ENCODE measurements at places on chromosomes 5 and 9.

DNA sequence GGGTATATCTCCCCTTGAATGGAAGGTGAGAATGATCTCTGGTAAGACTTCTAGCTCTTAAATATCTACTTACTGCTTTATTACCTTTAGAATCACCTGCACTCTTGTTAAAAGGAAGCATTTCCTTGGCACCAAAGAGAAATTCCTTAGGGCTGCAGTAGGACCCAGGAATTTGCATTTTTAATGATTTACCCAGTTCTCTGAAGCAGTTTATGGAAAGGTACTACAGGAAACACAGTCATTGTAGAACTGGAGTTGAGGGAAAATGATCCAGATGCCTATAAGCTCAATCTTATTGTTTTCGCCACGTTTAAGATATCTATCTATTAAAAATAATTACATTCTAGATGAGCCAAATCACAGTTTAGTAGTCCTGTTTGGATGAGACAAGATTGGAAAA lies 9.5 kb upstream of the C9 start:
- no peak for DNase-seq

GRCh38 chr5:133869519-133870335 lies 98.7 kb downstream of the C5orf15 start:
- no peak for DNase-seq

GRCh38 chr9:84990416-84990815 lies 320.9 kb downstream of the NTRK2 start:
- no peak for DNase-seq

GRCh38 chr5:15573590-15573989 lies 73.6 kb downstream of the FBXL7 start:
- no peak for DNase-seq

DNA sequence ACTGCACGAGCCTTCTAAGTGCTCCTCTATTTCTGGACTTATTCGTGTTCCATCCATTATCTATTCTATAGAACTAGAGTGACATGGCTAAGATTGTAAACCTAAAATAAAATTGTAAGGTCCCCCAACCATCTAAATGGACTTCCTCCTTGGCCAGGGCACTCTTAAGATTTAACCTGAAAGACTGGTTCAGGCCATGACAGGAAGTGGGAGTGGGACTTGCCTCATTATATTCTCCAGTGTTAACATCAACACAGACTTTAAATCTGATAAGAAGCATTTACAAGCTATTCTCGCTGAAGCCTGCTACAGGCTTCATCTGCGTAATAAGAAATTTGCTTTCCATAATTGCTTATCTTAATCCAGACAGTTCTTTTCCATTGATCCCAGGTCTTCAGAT lies 117.0 kb downstream of the SSBP2 start:
- DNase-seq = no peak

- DNase-seq = no peak
These were observed 148.3 kb downstream of the RPS23 start for GRCh38 chr5:82129723-82130285.

DNA sequence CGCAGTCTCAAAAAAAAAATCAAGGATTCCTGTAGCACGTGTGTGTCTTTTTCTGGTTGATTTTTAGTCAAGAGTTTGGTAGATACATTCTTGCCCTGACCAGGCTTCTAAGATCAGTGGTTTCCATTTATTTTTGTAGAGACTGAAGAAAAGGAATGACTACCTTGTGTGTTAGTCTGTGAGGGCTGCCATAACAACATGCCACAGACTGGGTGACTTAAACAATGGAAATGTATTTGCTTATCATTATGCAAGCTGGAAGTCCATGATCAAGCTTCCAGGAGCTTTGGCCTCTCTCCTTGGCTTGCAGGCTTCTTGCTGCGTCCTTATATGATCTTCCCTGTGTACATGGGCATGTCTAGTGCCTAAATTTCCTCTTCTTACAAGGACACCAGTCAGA lies 127.0 kb downstream of the CCDC192 start:
- no peak for DNase-seq

GRCh38 chr5:82924226-82925060 lies 152.8 kb downstream of the TMEM167A start:
- no peak for DNase-seq

- DNase-seq = no peak
These were observed at the start of gene SLC24A2 for GRCh38 chr9:19788614-19789271. SLC24A2 (minus strand) TSS chr9:19789037.

DNA sequence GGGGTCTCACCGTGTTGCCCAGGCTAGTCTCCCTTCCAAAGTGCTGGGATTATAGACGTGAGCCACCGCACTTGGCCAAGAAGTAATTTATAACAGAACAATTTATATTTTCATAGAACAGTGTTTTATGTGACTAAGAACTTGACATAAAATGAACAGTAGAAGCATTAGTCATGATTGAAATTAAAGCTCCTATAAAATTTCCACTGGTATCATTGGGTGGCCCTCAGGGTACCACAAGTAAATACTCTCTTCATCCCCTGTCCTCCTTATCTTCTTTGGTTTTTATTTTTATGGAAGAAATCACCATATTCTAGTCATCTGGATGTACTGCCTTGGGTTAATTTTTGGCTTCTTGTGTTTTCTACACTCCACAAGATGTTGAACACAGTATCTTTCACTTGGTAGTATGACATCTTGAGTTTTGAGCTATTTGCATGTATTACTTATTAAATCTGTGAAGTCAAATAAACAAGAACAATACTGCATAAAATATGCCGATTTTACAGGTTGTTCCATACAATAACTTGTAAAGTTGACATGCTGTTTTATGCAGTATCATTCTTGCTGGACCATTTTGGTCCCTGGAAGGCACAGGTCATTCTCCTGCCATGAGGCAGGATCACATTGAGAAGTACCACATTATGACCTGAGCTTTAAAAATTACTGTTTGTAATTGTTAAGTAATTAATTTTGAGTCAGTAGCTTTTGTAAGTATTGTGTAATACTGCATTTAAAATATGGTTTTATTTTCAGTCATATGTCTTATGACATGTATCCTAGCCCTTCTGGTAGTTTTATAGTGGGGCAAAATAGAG lies 24.4 kb downstream of the LMNB1 start:
- no peak for DNase-seq

DNA sequence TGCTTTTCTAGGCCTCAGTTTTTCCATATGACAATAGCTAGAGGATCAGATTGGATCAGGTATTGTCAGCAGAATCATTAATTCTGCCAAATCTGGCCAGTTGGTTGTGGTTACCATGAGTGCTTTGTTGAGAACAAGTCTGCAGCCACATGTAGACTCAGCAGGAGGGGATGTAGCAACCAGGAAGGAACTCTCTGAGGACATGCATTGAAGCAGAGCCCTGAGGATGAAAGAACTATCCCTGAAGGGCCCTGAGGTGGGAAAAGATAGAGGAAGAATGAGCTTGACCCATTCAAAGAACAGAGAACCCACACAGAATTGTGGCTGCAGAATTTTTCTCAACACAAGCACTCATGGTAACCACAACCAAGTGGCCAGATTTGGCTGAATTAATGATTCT lies 60.1 kb upstream of the AFAP1L1 start:
- DNase-seq = no peak

DNA sequence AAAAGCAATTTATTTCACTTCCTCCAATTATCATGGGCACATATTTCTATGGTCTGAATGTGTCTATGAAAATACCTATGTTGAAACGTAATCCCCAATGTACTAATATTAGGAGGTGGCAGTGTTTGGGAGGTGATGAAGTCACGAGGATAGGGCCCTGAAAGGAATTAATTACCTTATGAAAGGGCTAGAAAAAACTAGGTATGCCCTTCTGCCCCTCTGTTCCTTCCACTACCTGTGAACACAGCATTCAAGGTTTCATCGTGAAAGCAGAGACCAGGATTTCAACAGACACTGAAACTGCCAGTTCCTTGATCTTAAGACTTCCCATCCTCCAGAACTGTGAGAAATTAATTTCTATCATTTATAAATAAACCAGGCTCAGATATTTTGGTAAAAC lies 1037.1 kb upstream of the C9orf72 start:
- DNase-seq = no peak

DNA sequence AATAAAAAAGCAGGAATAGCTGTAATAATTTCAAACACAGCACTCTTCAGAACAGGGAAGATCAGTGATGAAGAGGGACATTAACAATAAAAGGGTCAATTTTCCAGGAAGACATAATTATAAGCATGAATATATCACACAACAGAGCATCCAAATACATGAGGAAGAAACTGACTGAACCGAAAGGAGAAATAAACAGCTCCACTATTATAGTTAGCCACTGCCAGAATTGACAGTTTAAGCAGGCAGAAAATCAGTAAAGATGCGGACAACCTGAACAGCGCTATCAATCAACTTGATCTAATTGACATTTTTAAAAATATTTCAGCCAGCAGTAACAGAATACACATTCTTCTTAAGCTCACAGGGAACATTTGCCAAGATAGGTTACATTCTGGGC lies 89.1 kb downstream of the MED10 start:
- no peak for DNase-seq

DNA sequence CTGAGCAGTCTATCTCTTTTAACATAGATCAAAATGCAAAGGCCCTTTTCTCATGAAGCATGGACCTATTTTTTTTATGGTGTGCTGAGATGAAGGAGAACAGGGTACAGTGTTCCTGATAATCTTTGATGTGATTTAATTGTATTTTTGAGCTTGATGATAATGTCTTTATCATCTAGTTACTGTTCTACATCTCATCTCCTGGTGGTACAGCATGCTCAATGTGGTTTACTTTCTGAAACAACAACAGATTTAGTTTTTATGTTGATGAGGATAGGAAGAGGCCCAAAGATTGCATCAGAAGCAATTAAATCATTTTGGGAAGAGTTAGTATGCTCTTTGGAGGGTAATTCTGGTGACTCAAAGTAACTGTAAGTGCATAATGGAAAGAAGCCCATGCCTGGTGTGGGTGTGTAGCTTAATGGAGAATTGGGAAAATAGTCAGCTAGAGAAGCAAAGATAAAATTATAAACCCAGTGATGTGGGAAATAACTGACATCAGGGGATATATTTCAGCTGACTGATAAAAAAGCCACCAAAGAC lies 123.0 kb upstream of the KCNN2 start:
- no peak for DNase-seq

DNA sequence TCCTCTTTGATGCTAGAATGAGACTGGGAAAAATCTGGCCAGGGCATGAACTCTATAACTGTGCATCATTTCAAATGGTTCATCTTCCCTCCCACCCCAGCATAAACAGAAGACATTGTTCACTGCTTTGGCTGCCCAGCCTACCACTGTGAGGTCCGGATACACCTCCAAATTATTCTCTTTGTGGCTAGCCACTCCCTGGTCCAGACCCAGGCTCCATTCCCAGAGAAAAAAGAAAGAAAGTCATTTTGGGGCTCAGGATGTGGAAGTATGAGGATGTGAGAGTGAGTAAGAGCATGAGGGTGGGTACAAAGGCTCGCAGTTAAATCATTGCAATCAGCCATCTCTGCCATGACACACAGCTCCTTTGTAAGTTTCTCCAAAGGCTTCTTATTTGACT lies 559.2 kb downstream of the PSAT1 start:
- DNase-seq = no peak

DNA sequence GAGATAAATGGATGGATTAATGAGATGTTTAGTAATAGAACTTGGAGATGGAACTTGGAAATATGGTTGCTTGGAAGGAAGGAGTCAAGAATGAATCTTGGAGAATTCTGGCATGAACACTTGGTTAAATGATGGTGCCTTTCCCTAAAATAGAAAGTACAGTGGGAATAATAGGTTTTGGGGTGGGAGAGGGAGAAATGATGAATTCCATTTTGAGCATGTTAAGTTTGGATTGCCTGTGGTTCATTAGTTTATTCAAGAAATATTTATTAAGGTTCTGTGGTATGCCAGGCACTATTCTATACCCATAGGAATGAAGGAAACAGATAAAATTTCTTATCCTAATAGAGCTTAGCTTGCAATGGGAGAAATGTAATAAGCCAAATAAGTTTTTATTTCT lies 58.4 kb downstream of the PBX3 start:
- DNase-seq = no peak

- DNase-seq = no peak
These were observed 404.0 kb upstream of the FAM174A start for GRCh38 chr5:100131161-100131560.

DNA sequence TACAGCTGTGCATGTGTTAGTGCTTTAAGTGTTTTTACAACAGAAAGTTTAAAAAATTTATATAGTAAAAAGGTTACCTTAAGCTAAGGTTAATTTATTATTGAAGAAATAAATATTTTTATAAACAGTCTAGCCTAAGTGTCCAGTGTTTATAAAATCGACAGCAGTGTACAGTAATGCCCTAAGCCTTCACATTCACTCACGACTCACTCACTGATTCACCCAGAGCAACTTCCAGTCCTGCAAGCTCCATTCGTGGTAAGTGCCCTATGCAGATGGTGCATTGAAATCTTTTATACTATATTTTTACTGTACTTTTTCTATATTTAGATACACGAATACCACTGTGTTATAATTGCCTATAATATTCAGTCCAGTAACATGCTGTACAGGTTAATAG lies 159.1 kb downstream of the ROR2 start:
- no peak for DNase-seq

GRCh38 chr5:179344431-179345182 lies 654 bp downstream of the ADAMTS2 start:
- no peak for DNase-seq

DNA sequence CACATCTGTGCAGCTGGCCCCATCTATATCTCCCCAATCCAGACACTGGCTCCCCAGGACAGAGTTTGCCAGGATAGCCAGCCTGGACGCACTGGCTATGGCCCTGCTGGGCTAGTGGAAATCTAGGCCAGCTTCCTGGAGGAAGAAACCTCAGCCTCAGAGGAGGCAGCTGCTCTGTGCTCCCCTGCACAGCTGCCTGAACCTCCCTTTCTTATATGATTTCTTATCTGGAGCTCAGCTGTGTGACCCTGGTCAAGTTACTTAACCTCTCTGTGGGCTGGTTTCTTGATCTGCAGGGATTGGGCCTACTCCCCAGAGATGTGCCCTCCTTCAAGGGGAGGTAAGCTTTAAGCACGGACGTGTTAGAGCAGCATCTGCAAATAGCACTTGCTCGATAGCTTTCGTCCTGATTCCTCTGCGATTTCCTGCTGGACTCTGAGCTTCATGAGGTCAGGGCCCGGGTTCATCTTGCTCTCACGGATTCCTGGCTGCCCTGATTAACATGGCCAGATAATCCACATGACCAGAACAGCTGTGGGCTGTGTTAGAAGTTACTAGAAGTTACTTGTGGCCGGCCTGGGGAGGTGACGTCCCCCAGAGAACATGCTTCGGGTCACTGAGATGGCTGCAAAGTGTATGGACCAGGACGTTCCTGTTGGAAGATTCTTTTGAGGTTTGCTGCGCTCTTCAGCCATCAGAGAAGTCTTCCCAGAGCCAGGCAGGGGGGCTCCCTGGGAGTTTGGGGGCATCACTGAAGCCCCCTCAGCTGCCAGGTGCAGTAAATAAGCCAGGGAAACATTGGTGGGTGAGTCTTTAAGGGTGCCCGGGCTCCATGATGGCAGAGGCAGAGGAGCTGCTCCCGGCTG lies 14.5 kb downstream of the C9orf50 start:
- DNase-seq = no peak

GRCh38 chr5:118687100-118687499 lies 301.2 kb downstream of the DTWD2 start:
- DNase-seq = no peak

- no peak for DNase-seq
These were observed 20.0 kb downstream of the MOCS2 start for GRCh38 chr5:53089481-53089991.

- DNase-seq = no peak
These were observed 46.3 kb upstream of the TNFSF15 start for GRCh38 chr9:114852050-114852594.
